ENCODE measurements at places on chromosomes 13 and 19. TPM values are rescaled to one million over a fixed set of nuclear protein-coding genes. Genes with fewer than 3 reads are reported as not detected.

- peaks cover 9% of the 10 kb centered on the region for H3K27me3 ChIP-seq
- DNase-seq: no peak
- H3K27ac ChIP-seq: no peak overlapping the region
- H3K4me3 ChIP-seq: no peak overlapping the region
- no peaks in the 10 kb centered on the region for H3K36me3 ChIP-seq
These were observed 51.3 kb upstream of the CYSLTR2 start for GRCh38 chr13:48602296-48603016.

FAM83E gene
- 4.4 TPM for total RNA-seq

GRCh38 chr19:55658846-55659459, 4.1 kb downstream of the U2AF2 start:
- no peak for DNase-seq
- peaks cover 2% of the 10 kb centered on the region for H3K27me3 ChIP-seq
- H3K4me3 ChIP-seq: no peak overlapping the region
- H3K36me3 ChIP-seq: peaks cover 54% of the 10 kb centered on the region
- H3K27ac ChIP-seq: peak overlapping the region; percentile 79

DNA sequence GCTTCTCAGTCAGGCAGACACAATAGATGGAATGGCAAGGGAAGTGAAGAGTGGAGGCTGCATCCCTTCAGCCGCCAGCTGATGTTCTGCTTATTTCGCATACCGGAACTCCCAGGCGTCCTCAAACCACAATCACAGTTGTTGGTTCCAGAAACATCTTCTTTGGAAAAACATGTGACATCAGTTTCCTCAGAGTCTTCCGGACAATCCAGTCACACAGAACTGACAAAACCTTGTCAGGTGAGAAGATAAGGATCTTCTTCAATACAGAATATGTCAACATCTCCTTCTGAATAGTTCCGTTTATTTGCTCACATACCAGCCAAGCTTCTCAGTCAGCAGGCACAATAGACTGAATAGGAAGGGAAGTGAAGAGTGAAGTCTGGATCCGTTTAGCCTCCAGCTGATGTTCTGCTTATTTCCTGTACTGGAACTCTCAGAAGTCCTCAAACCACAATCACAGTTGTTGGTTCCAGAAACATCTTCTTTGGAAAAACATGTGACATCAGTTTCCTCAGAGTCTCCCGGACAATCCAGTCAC, 45.1 kb upstream of the CEACAM21 start:
- peaks cover 42% of the 10 kb centered on the region for H3K36me3 ChIP-seq
- peak overlapping the region; percentile 94 for H3K27ac ChIP-seq
- no peak for DNase-seq
- H3K4me3 ChIP-seq: peak overlapping the region; percentile 87

MATK gene
- 32.1 TPM for total RNA-seq

ZNF835 gene
- total RNA-seq: 5.0 TPM

All from activated naive CD8-positive, alpha-beta T cell treated with anti-CD3 and anti-CD28 coated beads for 36 hours (primary cell).